Thoracic aorta (tissue), 2 donors: ENCODE measurements at places on chromosomes 5 and 9.

- DNase-seq: no peak
Observed at GRCh38 chr5:13987843-13988464, 43.5 kb upstream of the DNAH5 start.

GRCh38 chr9:72187121-72187695, 38.0 kb downstream of the GDA start:
- no peak for DNase-seq

DNA sequence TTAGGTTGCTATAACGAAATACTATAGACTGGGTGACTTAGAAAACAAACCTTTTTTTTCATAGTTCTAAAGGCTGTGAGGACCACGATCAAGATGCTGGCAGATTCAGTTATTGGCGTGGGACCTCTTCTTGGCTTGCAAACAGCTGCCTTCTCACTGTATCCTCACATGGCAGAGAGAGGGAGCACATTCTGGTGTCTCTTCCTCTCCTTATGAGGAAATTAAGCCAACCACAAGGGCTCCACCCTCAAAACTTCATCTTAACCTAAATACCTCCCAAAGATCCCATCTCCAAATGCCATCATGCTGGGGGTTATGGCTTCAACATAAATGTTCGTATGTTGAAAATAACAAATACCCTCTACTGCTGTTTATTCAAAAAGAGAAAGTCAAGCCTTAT, 197.1 kb downstream of the CEMIP2 start:
- no peak for DNase-seq

DNA sequence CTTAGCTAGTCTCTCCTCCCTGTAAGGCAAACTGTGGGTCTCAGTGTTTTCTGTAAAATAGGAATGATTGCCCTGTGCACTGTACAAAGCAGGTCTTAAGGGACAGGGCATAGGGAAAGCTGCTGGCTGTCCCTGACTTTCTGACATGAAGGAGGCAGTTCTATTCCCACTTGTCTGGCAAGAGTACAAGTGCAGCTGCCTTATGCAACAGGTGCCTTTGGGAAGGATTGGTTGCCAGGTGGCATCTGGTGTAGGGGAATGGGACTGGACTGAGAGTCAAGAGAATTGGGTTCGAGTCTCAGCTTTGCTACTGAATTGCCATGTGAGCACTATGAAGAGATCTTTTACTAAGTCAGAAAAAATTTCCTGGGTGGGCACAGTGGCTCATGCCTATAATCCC, 10.0 kb downstream of the BSPRY start:
- DNase-seq: no peak

GRCh38 chr5:171425596-171426244, 6.3 kb downstream of the FGF18 start:
- no peak for DNase-seq
